ENCODE measurements at places on chromosomes 1 and 21.

DNA sequence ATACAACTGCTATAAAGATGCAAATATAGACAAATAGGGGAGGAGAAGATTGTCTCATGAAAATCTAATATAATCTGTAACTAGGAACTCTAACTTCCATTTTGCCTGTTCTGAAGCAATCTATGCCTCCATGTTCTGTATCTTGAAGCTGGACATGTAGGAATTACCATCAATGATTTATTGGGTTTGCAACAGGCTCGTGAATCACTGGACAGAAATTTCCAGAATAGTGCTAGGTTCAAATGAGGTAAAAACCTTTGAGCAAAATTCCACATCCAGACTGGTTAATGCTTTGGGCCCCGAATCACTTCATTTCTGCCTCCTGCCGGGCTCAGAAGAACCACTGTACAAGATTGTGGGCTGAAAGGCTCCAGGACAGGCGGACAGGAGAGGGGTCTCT is 110.7 kb upstream of the CTTNBP2NL start:
- H3K4me1 ChIP-seq: no peaks in the 10 kb centered on the region
- H3K27ac ChIP-seq: no peak overlapping the region
- DNase-seq: no peak
- no peak overlapping the region for H3K4me3 ChIP-seq
- H3K27me3 ChIP-seq: peaks cover 2% of the 10 kb centered on the region

DNA sequence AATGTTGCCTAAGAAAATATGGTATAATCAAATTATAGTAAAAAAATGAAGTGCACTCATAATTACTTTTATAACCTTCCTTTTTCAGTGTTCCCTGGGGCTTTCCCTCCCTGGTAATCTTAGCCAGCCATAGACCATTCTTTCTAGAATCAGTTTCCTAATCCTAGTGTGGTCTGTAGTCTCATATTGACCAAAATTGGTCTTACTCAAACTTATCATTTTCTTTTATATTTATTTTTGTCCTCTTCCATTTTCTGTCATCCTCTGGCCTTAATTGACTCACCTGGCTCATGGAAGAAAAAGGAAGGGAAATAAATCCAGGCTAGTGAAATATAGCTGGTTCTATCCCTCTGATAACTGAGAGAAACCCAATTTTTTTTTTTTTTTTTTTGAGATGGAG is 70.9 kb upstream of the BMP8A start:
- no peak overlapping the region for H3K27ac ChIP-seq
- peaks cover 40% of the 10 kb centered on the region for H3K36me3 ChIP-seq
- no peak overlapping the region for H3K4me3 ChIP-seq
- no peak for DNase-seq
- no peaks in the 10 kb centered on the region for H3K4me1 ChIP-seq

GRCh38 chr1:41529621-41530395 is 45.3 kb upstream of the EDN2 start:
- H3K36me3 ChIP-seq: no peaks in the 10 kb centered on the region
- no peak overlapping the region for H3K27ac ChIP-seq
- H3K4me1 ChIP-seq: no peaks in the 10 kb centered on the region
- H3K27me3 ChIP-seq: no peaks in the 10 kb centered on the region

GRCh38 chr1:202844935-202845334 is 34.2 kb downstream of the PCAT6 start:
- DNase-seq: no peak
- H3K4me1 ChIP-seq: no peaks in the 10 kb centered on the region
- no peak overlapping the region for H3K4me3 ChIP-seq
- H3K27ac ChIP-seq: no peak overlapping the region

DNA sequence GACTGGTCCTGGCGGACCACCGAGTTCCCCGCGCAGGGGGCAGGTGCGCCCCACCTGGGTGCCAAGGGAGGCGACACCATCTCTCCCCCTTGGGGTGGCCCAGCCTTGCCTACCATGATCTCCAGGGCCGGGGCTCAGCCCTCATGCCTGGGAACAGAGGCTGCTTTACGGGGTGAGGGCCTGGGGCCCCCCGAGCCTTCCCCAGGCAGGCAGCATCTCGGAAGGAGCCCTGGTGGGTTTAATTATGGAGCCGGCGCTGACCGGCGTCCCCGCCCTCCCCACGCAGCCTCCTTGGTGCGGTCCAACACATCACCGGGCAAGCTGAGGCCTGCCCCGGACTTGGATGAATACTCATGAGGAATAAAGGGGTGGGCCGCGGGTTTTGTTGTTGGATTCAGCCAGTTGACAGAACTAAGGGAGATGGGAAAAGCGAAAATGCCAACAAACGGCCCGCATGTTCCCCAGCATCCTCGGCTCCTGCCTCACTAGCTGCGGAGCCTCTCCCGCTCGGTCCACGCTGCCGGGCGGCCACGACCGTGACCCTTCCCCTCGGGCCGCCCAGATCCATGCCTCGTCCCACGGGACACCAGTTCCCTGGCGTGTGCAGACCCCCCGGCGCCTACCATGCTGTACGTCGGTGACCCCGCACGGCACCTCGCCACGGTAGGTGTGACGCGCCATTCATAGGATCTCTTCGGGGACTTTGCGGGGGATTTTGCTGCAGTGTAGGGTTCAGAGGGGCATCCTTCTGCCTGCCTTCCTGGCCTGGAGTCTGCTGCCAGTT is 38.2 kb downstream of the TP73 start:
- H3K36me3 ChIP-seq: no peaks in the 10 kb centered on the region
- no peak overlapping the region for H3K27ac ChIP-seq
- H3K4me3 ChIP-seq: no peak overlapping the region
- peaks cover 36% of the 10 kb centered on the region for H3K27me3 ChIP-seq
- no peaks in the 10 kb centered on the region for H3K4me1 ChIP-seq

DNA sequence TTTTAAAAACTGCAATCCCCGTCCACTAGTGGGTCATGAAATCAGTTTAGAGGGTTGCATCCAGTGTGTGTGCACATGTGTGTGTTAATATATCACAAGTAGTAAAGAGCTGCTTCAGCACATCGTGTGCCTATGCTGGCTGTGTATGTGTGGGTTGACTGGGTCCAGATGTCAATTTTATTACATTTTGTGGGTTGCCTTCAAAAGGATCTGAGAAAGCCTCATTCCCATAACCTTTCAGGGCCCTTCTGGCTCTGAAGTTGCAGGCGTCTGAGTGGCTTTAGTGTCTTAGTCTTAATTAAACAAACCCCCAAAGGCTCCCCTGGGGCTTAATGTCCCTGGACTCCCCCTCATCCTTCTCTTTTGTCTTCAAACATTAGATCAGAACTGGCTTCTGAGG is 19.8 kb downstream of the PLA2G2D start:
- H3K27ac ChIP-seq: no peak overlapping the region
- no peak for DNase-seq
- H3K4me3 ChIP-seq: no peak overlapping the region
- H3K36me3 ChIP-seq: no peaks in the 10 kb centered on the region
- H3K4me1 ChIP-seq: no peaks in the 10 kb centered on the region

- H3K36me3 ChIP-seq: no peaks in the 10 kb centered on the region
- no peak overlapping the region for H3K27ac ChIP-seq
- H3K27me3 ChIP-seq: no peaks in the 10 kb centered on the region
- H3K4me3 ChIP-seq: no peak overlapping the region
Observed at GRCh38 chr1:90000934-90001676, 6.2 kb downstream of the ZNF326 start.

DNA sequence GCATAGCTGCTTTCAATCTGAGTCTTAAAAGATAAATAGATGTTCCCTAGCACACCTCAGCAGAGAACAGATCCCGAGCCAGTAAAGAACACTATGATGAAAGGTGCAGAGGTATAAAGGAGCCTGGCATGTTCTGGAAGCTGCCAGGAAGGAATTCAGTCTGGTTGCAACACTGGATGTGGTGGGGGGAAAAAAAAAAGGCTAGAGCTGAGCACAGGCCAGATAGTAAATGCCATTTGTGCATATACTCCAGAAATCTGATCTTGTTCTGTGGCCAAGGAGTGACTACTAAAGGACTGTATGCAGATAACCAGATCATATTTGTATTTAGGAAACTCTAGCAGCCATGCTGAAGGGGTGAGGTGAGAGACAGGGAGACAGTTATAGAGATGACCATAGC is 240.3 kb downstream of the VAV3 start:
- H3K4me3 ChIP-seq: no peak overlapping the region
- peaks cover 3% of the 10 kb centered on the region for H3K36me3 ChIP-seq
- DNase-seq: no peak

DNA sequence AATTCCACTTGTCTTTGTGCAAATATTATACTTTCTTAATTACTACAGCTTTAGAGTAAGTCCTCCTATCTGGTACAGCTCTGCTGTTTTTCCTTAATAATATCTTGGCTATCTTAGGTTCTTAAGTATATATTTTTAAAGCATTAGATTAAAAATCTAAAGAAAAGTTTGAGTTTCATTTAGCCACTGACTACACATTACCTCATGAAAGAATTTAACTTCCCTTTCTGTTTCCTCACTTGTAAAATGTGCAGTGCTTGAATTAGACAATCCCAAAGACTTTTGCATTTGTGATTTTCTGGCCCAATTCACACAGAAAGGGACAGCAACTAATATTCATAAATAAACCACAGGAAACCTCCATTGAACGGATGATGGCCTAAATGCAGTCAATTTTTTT is 126.4 kb upstream of the SAMSN1 start:
- no peaks in the 10 kb centered on the region for H3K36me3 ChIP-seq
- H3K27me3 ChIP-seq: no peaks in the 10 kb centered on the region
- H3K4me3 ChIP-seq: no peak overlapping the region
- DNase-seq: no peak

DNA sequence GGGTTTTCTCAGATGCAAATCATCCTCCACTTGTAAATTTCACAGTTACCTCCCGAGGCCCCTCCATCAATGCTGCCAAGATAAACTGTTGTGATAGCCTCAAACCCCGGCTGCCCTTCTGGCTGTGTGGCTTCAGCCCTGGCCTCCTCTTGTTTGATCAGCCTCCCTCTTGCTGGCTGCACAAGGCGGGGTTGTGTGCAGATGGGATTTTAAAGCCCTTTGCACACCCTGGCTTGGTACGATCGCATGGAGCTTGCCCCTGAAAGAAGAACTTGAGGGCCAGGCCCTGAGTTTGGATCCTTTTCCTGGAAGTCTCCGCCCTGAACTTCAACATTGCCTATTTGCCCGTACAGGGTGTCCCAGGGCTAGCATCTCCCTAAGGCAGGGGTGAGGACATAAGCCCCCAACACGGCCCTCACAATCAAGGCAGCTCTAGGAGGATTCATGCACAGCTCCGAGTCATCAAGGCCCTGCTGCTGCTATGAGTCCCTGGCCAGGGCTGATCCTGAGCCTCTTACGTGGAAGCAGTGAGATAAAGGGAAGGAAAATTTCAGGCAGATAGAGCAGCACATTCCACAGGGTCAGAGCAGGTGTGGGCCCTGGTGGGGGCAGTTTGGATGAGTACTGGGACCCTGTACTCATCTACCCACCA is 181.2 kb upstream of the VAMP3 start:
- H3K27ac ChIP-seq: no peak overlapping the region
- no peaks in the 10 kb centered on the region for H3K36me3 ChIP-seq
- no peak for DNase-seq
- H3K4me3 ChIP-seq: no peak overlapping the region
- no peaks in the 10 kb centered on the region for H3K27me3 ChIP-seq

DNA sequence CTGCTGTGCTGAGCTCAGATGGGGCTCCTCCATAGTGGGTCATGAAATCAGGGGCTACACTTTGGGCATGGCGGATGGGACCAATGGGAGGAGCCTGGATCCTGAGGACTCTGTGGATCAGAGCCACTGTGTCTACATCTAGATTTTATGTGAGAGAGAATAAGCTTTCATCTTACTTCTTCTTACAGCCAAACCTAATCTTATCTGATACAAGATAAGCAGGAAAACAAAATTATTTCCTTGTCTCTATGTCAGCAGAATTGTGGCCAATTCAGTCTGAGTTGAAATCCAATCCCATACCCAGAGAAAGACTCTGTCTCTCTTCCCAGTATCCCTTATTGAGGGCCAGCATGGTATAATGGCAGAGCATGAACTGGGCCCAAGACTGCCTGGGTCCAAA is 56.2 kb downstream of the KIF14 start:
- H3K36me3 ChIP-seq: no peaks in the 10 kb centered on the region
- DNase-seq: no peak
- peaks cover 2% of the 10 kb centered on the region for H3K4me1 ChIP-seq

GRCh38 chr1:173149887-173150286 is 57.2 kb downstream of the TNFSF4 start:
- no peak overlapping the region for H3K27ac ChIP-seq
- peaks cover 15% of the 10 kb centered on the region for H3K27me3 ChIP-seq
- no peaks in the 10 kb centered on the region for H3K36me3 ChIP-seq
- no peak overlapping the region for H3K4me3 ChIP-seq
- peaks cover 2% of the 10 kb centered on the region for H3K4me1 ChIP-seq

- H3K27me3 ChIP-seq: peaks cover 3% of the 10 kb centered on the region
- no peak for DNase-seq
- H3K36me3 ChIP-seq: no peaks in the 10 kb centered on the region
- no peak overlapping the region for H3K27ac ChIP-seq
Observed at GRCh38 chr1:116182019-116182714, 71.0 kb downstream of the MAB21L3 start.
